ENCODE measurements at places on chromosomes 6 and 20.
A peak's percentile ranks its signal among the peaks of the same experiment; 100 is the strongest.

DNA sequence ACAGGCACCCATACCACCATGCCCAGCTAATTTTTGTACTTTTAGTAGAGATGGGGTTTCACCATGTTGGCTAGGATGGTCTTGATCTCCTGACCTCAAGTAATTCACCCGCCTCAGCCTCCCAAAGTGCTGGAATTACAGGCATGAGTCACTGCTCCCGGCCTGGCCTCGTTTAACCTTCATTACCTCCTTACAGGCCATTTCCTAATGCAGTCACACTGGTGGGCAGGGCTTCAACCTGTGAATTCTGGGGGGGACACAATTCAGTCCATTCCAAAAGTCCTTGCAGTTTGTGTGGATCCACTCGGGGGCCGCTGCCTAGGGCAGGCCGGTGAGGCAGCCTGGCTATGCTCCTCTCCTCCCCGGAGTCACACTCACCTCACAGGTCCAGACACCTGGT, 112.4 kb upstream of the SNX9 start:
- peak; percentile 10 for DNase-seq

- no peak for DNase-seq
These were observed 6.7 kb downstream of the PFDN4 start for GRCh38 chr20:54214566-54214965.

- DNase-seq, result no peak
These were observed 161.8 kb upstream of the RIMS1 start for GRCh38 chr6:71724456-71725125.

GRCh38 chr6:108395297-108395696, 100.4 kb downstream of the AFG1L start:
- DNase-seq, result no peak

GRCh38 chr6:27470023-27470422, 2.9 kb downstream of the ZNF184 start:
- DNase-seq, result no peak

- peak; percentile 41 for DNase-seq
These were observed 427.1 kb upstream of the NOX3 start for GRCh38 chr6:155882527-155883333.

DNA sequence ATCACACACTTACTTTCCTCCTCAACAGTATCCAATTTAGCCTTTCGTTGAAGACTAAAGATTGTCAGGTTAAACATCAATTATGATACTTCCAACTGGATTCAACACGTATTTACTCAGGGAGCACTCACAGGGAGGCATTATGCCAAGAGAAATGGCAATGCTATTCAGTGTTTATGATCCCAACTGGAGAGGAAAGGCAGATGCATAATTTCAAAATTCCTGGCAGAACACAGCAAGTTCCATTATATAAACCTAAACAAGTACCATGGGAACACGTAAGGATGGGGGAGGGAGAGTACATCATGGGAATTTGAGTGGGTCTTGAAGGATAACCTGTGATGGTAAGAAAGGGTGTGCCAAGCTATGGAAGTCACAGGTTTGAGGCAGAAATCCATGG, 112.7 kb downstream of the ISM1 start:
- DNase-seq, result no peak

- DNase-seq, result peak; percentile 46
These were observed 50.9 kb downstream of the BTBD9 start for GRCh38 chr6:38588631-38589366.

- no peak for DNase-seq
These were observed 22.7 kb downstream of the PIM1 start for GRCh38 chr6:37192666-37193065.

DNA sequence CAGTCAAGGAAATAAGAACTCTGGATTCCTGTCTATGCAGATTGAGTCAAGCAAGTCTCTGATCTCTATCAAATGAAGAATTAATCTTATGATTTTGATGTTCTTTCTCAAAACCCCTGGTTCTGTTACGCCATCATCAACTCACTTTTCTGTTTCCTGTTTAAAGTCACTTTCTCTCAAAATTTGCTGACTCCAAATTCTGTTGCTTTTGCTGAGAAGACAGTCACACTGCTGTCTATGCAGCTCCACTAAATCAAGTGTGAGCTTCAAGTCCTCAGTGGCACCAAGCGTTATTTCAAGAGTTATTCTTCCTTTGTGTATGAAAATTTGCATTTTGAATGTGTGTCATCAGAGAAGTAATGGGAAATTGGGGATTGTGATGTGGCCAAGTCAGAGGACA, 663.3 kb downstream of the KIF16B start:
- DNase-seq, result no peak

DNA sequence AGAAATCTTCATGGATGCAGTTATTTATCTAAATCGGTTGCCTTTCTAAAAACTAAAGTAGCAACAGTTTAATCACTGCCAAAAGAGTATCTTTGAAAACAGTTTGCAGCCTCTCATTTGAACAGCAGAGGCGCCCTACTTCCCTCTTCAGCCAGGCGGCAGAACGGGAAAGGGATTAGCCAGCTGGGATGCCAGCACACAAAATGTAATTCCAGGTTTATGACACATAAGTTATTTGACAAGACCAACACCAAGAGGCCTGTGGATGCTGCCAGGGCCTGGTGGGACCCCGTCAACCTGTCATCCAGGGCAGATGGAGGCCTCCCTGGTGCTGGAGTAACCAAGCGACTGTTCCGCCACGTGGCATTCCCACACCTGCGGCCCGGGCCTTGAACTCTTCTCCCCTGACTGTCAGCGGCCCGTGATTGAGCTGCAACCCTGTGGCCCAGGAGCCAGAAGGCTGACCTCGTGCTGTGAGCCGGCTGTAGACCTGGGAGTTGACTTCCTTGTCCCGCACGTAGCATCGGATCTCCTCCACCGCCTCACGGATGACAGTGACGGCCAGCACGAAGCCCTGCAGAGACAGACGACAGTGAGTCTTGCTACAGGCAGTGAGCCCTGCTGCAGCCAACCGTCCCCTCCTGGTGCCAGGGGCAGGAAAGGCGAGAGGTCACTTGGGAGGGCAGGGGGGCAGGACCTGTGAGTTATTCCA, 55.5 kb downstream of the ATP9A start:
- peak; percentile 16 for DNase-seq

DNA sequence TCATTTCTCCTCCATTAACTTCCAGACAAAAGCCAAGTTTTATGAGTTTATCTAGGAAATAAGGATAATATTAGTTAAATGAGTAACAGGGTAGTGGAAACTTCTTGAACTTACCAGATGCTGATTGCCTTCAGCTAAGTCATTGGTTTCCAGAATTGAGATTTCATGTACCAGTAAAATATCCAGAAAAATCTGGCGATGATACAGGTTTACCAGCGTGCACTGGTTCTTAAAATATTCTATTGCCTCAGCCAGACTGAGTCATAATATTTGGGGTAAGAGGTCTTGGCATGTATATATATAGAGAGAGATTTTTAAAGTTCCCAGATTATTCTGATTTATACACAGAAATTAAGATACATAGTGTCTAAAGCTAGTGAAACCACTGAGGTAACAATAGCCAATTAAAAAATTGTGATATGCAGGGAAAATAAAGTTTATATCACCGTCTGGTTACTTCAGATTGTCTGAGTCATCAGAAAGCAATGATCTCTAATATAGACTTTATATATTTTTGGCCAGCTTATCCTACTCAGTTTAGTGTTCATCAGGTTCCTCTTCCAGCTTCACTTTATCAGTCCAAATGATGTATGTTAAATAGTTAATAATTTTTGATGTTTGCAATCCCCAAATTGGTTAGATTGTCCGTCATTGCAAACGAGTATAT, 39.5 kb upstream of the SDHAF4 start:
- no peak for DNase-seq

- peak; percentile 11 for DNase-seq
These were observed 648.3 kb downstream of the EPM2A start for GRCh38 chr6:145087034-145087433.

DNA sequence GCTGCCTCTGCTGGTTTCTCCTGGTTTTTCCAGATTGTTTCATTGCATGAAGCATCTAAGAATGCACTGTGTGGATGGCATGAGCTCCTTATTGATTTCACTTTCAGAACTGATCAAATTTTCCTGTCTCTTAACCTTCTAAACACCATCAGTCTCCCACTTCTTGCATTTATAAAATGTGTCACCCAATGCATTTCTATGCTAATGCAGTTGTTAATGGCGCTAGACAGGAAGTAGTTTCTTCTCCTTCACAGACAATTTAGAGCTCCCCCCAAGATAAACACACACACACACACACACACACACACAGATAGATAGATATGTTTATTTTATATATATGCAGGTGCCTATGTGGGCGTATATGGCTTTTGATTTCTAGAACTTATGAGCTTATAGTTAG, 45.6 kb upstream of the FOXA2 start:
- DNase-seq, result no peak

- no peak for DNase-seq
These were observed 205.3 kb downstream of the TBXT start for GRCh38 chr6:165962366-165962765.

GRCh38 chr6:105519954-105520353, 117.1 kb upstream of the PREP start:
- DNase-seq, result peak; percentile 9

DNA sequence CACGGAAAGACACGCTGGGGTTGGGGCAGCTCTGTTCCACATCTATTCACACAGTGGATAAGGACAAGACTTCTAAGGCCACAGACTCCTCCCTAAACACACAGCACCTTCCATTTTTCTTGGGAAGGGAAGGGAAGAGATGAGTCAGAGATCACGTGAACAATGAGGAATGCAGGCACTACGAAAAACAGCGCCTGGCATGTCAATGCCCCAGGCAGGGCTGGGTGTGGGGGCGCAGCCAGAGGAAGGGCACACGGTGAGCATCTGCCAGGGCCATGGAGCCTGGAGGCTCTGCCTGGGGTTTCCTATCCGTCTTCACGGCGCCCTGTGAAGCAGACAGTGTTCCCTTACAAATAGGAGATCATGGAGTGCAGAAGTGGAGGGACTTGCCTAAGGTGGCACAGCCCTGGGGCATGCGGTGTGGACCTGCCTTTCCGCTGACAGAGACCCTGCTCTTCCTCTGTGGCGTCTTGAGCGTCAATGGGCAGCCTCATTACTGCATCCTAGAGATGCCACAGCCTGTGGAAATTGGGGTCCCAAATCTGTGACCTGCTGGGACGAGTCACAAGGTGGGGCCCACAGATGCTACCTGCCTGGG, 15.4 kb downstream of the UNC93A start:
- DNase-seq, result no peak

GRCh38 chr6:12420626-12421025, 130.5 kb downstream of the EDN1 start:
- no peak for DNase-seq

DNA sequence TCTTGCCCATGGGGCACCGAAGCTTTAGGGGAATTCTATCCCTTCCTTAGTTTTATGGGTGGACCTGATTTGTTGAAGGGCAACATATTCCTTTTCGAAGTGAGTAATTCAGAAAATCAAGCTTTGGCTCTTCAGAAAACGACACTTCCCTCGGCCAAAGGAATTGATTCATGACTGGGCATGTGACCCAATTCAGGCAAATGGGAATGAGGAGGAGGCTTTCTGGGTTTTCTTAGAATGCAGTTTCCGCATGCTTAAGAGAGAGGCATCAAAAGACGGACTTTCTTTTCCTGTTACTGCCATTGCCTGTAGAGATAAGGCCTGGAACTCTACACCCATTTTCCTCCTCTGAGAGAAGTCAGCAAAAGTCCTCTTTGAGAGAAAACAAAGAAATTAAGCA, 179.5 kb downstream of the RFPL4B start:
- DNase-seq, result no peak

- no peak for DNase-seq
These were observed 275.2 kb downstream of the TFAP2B start for GRCh38 chr6:51093871-51094270.

GRCh38 chr6:99344289-99344688, 5.2 kb downstream of the FAXC start:
- DNase-seq, result peak; percentile 19

DNA sequence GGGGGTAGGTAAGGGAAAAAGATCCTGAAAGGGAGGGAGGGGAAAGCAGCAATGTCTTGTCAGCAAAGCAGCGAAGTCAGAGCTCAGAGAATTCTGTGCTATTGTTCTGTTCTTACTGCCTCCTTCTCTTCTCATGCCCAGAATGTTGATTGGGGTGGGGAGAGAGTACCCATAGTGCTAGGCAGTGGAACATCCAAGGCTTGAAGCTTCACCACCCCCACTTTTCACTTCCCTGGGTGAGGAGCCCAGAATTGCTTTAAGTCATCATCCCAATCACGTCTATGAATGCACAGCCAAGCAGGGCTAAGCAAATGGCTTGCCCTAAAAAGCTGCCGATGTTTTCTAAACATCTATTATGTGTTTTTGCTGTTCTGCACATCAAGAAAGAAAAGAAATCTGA, 16.5 kb downstream of the REPS1 start:
- peak; percentile 5 for DNase-seq

DNA sequence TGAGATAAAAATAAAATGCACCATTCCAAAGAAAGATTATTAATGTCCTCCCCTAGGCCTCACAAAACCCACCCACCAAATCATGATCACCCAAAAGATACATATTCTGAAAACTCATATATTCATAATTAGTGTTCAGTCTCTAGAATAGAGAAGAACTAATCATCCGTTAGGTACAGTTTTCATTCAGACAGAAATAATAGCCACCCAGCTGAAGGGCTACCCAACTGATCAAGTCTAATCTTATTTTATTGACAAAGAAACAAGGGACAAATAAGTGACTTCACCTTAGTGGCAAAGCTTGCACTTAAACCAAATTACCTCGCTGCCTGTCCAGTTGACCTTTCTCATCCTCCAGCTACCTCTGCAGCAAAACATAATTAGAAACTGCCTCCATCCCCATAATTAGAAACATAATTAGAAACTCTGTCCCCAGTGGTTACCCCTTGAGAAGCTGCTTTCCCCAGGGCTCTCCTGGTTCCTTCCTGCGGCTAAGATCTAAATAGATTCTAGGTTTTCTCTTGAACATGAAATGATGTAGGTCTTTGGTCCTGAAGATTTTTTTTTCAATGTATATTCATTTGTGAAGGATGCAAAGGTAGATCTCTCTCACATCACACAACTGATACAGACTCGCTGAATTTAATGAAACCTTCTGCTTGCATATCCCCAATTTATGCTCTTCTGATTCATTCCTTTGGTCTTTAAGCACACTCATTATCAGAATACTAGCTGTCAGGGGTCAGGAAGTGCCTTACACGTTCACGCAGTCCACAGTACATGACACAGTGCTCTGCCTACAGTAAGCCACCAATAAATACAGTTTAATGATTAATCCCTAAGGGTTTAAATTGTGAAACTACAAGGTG, 46.3 kb downstream of the HBS1L start:
- no peak for DNase-seq

GRCh38 chr20:32538526-32538939, 46.6 kb downstream of the NOL4L start:
- DNase-seq, result no peak

GRCh38 chr6:40285996-40286395, 301.2 kb downstream of the LRFN2 start:
- no peak for DNase-seq

GRCh38 chr20:24823176-24823784, 125.8 kb upstream of the CST7 start:
- no peak for DNase-seq

DNA sequence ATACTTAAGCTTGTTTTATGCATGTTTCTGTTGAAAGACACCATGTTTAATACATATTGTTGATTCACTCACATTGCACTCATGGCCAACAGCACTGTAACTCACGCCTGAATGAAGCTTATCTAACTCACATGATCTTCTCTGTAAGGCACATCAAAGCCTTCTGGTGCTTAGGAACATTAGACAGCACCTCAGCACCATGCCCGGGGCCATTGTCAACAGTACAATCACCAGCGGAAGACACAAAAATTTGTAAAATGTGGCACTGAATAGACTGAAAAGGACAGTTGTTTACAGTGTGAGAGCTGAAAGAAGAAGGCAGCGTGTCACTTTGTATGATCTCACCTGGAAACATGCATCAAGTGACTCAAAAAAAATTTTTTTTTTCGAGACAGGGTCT, 8.9 kb upstream of the TCF15 start:
- no peak for DNase-seq

GRCh38 chr6:112883095-112883494, 536.0 kb downstream of the RFPL4B start:
- peak; percentile 6 for DNase-seq
